ENCODE measurements at places on chromosomes 2 and 18. TPM values are rescaled to one million over a fixed set of nuclear protein-coding genes. Genes with fewer than 3 reads are reported as not detected.

- DNase-seq, result no peak
These were observed 151.4 kb downstream of the TNS1 start for GRCh38 chr2:217851191-217852020.

- DNase-seq, result no peak
These were observed 98.6 kb downstream of the BABAM2 start for GRCh38 chr2:27989149-27989548.

GRCh38 chr2:206064077-206064476 lies 21.9 kb downstream of the INO80D start:
- DNase-seq, result no peak

DNA sequence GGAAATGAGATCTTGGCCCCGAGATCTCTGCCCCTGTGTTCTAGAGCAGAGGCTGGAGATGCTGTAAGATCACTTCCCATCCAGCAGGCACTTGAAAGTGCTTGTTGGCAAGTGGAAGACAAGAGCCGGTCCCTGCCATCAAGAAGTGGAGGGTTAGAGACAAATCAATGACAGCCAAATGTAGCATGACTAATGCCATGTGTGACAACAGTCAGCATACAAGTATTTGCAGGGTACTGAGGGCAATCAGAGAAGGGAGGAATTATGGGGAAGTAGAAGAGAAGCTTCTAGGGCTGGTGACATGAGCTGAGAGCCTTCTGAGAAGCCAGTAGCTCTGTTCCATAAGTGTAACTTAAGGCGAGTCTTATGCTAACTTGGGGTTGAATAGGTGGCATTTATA lies 58.6 kb downstream of the TMEM17 start:
- no peak for DNase-seq

DNA sequence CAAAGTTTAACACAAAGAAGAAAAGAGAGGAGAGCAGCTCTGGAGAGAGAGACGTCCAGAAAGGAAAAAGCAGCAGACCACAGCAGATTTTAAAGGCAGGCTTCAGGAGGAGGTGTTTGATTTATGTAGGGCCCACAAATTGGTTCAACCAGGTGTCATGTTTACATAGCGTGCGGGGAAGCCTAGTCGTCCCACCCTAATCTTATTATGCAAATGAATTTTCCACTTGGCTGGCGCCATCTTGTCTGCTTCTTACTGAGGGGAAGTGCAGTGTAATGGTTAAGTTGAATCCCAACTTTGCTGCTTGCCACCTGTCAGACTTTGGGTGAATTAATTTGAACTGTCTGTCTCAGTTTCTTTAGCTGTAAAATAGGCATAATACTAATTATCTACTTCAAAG lies 282.4 kb upstream of the CYRIA start:
- no peak for DNase-seq

GRCh38 chr18:58998401-58999203 lies 133.9 kb downstream of the ZNF532 start:
- no peak for DNase-seq

- no peak for DNase-seq
These were observed 231.7 kb upstream of the FOSL2 start for GRCh38 chr2:28160986-28161425.

DNA sequence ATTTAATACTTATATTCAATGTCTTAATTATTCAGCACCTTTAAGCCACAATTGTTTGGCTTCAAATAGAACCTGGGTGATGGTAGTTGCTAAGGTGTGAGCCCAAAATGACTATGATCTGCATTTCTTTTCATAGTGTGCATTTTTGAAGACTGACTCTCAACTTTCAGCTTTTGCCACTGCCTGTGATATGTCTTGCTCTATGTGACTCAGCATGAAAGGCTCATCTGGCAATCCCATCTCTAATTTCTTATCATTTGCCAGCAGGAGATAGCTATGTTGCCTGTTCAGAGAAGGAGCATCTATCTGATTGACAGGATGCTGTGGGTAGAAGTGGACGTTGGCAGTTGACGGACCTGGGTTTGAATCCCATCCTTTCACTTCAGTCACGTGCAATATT lies 34.5 kb upstream of the CCDC93 start:
- no peak for DNase-seq

DNA sequence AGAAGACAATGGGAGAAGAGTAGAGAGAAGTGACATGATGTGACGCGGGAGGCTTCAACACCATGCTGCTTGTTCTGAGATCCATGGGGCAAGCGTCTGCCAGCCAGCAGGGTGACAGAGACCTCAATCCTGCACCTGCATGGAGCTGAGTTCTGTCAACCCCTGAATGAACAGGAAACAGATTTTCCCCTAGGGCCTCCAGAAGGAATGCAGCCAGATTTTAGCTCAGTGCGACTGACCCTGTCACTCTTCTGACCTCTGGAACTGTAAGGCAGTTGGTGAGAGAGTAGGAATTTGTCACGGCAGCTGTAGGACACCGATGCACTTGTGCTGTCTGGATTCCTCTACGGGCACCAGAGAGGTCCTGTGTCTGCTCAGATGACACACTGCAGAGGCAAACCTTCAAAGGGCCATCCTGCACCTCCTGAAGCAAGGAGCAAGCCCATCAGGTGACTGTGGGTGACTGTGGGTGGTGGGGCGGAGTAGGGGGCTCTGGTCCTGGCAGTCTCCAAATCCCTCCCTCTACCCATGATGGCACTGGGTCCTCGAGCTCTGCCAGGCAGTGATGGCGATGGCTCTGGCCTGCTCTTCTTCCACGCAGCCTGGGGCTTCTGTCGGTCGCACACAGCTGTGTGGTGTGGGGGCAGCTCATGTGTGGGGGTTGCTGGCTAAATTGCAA lies 194.3 kb upstream of the TWIST2 start:
- DNase-seq, result no peak

GRCh38 chr2:150608341-150608740 lies 120.9 kb upstream of the RND3 start:
- no peak for DNase-seq

DNA sequence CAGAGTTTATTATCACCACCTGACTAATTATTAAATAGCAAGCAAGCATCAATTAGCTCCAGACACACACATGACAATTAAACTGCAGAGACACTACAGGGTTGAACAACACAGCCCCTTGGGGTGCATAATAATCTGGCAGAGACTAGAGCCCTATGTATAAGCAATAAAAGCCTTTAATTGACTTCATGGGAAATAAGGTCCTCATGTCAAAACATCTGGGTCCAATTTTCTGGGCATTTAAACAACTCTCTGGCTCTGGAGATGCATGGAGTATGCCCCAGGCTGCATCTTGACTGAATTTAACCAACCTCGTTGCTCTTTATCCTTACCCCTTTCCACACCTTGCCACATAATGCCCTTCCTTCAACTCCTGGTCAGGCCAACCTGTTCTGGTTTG lies 270.7 kb upstream of the THUMPD2 start:
- no peak for DNase-seq

DNA sequence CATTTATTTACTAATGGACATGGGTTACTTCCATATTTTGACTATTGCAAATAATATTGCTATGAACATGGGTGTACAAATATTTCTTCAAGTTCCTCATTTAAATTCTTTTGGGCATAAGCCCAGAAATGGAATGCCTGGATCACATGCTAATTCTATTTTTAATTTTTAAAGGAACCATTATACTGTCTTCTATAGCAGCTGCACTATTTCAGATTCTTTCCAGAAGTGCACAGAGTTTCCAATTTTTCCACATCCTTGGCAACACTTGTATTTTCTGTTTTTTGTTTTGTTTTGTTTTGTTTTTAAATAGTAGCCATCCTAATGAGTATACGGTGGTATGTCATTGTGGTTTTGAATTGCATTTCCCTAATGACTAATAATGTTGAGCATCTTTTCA lies 8.5 kb upstream of the RALBP1 start:
- no peak for DNase-seq

- DNase-seq, result no peak
These were observed 101.8 kb upstream of the FZD5 start for GRCh38 chr2:207871506-207871905.

- no peak for DNase-seq
These were observed 433.8 kb downstream of the NBAS start for GRCh38 chr2:15127301-15127700.

GRCh38 chr2:9297156-9297555 lies 90.5 kb downstream of the ASAP2 start:
- no peak for DNase-seq

- DNase-seq, result no peak
These were observed 34.5 kb downstream of the RPL31 start for GRCh38 chr2:101036562-101036961.

DNA sequence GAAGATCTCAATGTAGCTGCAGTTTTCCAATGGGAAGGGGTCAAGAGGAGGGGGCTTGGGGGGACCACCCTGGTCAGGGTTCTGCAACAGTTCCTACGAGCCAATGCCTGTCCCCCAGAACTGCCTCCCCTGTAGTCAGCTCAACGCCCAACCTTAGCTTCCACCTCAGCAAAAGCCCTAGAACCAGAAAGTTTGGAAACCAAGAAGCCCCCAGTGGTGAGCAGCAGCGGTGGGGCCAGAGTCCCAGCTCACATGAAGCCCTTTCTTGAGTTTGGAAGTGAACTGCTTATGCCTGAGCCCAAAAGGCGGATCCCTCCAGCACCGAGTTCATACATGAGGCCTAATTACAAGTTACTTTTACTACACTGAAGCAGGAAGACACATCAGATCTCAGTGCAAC lies 162.4 kb downstream of the HDAC4 start:
- no peak for DNase-seq

- DNase-seq, result no peak
These were observed 58.1 kb upstream of the SDC1 start for GRCh38 chr2:20282916-20283592.

GRCh38 chr18:58891776-58892175 lies 27.1 kb downstream of the ZNF532 start:
- no peak for DNase-seq

DNA sequence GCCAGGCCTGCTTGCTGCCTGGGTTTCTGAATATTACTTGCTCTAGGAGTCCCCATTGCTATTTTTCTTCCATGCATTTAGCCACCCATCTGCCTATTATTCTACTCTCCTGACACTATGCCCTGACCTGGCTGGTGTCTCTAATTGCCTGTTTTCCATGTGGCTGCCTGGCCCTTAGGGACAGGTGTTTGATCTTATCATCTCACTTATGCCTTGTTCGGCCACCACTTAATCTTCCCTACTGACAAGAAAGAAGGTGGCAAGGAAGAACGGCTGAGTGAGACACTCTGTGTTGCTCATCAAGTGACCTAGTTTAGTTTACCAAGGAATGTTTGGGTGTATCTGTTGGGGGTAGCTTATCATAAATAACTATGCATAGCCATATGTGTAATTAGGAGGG lies 50.4 kb upstream of the RAPH1 start:
- DNase-seq, result no peak

DNA sequence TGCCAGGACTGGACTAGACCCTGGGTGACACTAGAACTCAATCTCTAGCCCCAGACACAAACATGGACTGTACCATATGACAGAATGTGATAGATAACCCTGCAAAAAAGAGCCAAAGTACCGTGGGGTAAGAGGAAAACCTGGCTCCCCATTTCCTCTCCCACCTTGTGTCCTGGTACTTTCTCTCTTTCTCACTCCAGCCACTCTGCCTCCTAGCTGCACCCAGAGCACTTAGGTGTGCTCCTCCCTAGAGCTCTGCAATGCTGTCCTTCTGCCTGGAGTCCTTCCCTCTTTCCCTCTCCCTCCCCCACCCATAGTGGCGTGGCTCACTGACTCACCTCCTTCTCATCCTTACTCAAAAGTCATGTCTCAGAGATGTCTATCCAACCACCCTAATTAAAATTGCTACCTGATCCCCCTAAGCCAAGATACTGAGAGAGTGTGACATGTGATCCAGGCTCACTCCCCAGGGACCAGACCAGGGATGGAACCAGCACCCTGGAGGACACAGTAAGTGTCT lies 171.3 kb downstream of the LOXHD1 start:
- DNase-seq, result no peak

DNA sequence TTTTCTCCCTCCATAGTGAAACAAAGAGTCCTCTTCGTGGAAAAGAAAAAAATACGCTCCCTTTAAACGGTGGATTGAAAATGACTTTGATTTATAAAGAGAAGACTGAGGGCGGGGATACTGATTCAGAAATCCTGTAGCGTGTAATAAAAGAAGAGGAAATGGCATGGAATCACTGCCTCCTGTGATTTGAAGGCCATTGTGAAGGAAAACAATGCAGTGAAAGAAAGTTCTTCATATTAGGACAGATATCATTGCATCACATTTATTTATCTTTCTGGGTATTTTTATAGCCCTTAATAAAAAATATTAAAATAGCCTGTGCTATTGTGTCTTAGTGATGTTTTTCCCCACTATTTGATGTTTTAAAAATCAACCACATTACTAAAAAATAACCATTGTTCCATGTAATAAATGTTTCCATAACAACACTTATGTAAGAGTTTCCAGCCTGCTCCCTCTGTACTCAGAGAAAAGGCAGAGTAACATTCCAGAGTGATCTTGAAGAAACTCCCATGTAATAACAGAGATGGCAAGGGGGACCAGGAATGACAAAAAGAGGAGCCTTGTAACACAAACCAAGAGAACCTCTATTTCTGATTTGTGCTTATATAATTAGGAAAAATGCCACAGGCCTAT lies 8.0 kb downstream of the MRPL33 start:
- no peak for DNase-seq

GRCh38 chr2:120899771-120900170 lies 164.1 kb downstream of the GLI2 start:
- no peak for DNase-seq

DNA sequence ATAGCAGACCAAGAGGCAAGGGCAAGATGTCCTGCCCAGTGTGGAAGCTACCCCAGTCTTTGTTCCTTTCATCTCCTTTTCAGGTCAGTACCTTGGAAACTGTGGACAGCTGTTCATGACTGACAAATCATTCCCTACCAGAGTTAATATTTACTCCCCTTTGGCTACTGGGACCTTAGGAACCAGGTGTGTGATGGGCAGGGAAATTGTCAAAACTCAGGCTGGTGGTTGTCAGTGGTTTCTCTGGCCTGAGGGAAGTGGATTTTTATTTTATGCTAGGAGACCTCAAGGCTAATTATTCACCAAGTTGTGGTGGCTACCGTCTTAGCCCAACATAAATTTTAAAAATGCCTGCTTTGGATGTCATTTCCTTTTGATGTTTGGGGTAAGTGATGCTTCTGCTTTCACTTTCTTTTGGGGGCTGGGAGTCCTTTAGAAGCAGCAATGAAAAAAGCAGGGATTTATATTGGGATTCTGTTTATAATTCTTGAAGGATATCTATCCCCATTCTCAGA lies 119.3 kb downstream of the SETBP1 start:
- no peak for DNase-seq

GRCh38 chr2:229372207-229372606 lies 101.1 kb upstream of the PID1 start:
- DNase-seq, result no peak

WDR35 gene
- total RNA-seq, result 4.4 TPM

ABHD1 gene
- total RNA-seq, result 0.17 TPM

ANKRD30BL gene
- not detected for total RNA-seq

UGT1A8 gene
- not detected for total RNA-seq

LGALSL gene
- 1.5 TPM for total RNA-seq

FAM237A gene
- not detected for total RNA-seq

ATP6V1C2 gene
- not detected for total RNA-seq

ANKRD29 gene
- not detected for total RNA-seq

METTL21A gene
- 19.0 TPM for total RNA-seq

GPR39 gene
- not detected for total RNA-seq

IL36A gene
- total RNA-seq, result not detected

CCL20 gene
- 13.1 TPM for total RNA-seq
